ENCODE measurements at places on chromosomes 11 and 22.

- DNase-seq, result no peak
Measured at GRCh38 chr11:119671561-119672015, 57.4 kb downstream of the NECTIN1 start.

GRCh38 chr11:1075341-1075911 is 752 bp downstream of the MUC2 start:
- no peak for DNase-seq

- DNase-seq, result no peak
Measured at GRCh38 chr11:8719211-8719649, 36.6 kb downstream of the RPL27A start.

DNA sequence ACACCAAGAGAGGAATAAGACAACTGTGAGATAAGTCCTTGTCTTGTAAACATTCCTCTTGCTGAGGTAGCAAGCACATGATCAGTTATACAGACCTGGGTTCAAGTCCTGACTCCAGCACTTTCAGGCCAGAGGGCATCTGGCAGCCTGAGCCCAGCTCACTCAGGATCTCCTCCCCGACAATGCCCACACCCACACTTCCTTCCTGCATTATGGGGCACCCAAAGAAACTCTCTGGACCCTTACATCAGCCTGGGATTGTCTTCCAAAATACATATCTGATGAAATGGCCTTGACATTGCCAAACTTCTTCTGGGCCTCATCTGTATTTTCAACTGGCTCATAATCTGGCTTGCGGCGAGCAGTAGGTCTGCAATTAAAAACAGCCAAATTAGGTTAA is 48.6 kb downstream of the ARFGAP3 start:
- DNase-seq, result no peak
